Naive thymus-derived CD8-positive, alpha-beta T cell (primary cell): ENCODE measurements at places on chromosomes 16 and 17. TPM values are rescaled to one million over a fixed set of nuclear protein-coding genes. Genes with fewer than 3 reads are reported as not detected.

GRCh38 chr17:55351226-55351625, 70.4 kb downstream of the MMD start:
- no peak overlapping the region for H3K27ac ChIP-seq
- no peaks in the 10 kb centered on the region for H3K27me3 ChIP-seq
- no peaks in the 10 kb centered on the region for H3K36me3 ChIP-seq
- DNase-seq: no peak

DNA sequence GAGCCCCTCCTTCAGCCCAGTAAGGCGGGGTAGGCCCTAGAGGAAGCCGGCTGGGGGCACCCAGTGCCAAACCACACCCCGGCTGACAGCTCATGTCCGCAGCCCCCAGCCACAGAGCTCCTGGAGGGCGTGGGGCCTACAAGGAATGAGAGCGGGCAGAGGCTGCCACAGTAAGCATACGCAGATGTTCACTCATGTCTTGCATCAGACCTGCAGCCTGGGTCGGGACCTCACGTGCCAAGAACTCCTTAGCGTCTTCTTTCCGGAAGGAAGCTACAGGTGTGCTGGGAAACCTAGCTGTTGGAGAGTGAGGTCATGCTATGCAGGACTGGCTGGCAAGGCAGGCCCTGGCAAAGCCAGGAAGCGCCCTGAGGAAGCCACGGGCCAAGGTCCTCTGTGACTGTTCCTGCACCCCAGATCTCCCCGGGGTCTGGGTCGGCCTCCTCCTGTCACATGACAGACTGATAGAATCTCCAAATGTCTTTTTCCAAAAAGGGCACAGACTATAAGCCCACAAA, 1.6 kb downstream of the ZNF598 start:
- DNase-seq: no peak
- H3K27ac ChIP-seq: peak overlapping the region; percentile 73
- H3K4me1 ChIP-seq: peaks cover 28% of the 10 kb centered on the region
- H3K36me3 ChIP-seq: no peaks in the 10 kb centered on the region
- peak overlapping the region; percentile 89 for H3K4me3 ChIP-seq

- peak overlapping the region; percentile 76 for H3K4me3 ChIP-seq
- H3K27ac ChIP-seq: no peak overlapping the region
- H3K27me3 ChIP-seq: peaks cover 88% of the 10 kb centered on the region
- H3K36me3 ChIP-seq: peaks cover 3% of the 10 kb centered on the region
- DNase-seq: no peak
Measured at GRCh38 chr17:48582750-48583069, 4.6 kb upstream of the HOXB4 start.

GRCh38 chr17:32794533-32795246, 82.2 kb downstream of the MYO1D start:
- H3K27ac ChIP-seq: no peak overlapping the region

- peaks cover 50% of the 10 kb centered on the region for H3K36me3 ChIP-seq
- no peaks in the 10 kb centered on the region for H3K27me3 ChIP-seq
- peak; percentile 20 for DNase-seq
- peak overlapping the region; percentile 96 for H3K27ac ChIP-seq
- H3K4me1 ChIP-seq: peaks cover 60% of the 10 kb centered on the region
Measured at GRCh38 chr16:50747207-50747956, 5.5 kb downstream of the CYLD start.

Gene ZPBP2
- total RNA-seq: 0.38 TPM
